ENCODE measurements at places on chromosomes 13 and 19. TPM values are rescaled to one million over a fixed set of nuclear protein-coding genes. Genes with fewer than 3 reads are reported as not detected.

The BICRA gene
- 12.2 TPM for total RNA-seq

The CARM1 gene
- total RNA-seq, result 46.4 TPM

The FFAR1 gene
- not detected for total RNA-seq

The SERPINE3 gene
- total RNA-seq, result 0.09 TPM

The FREM2 gene
- total RNA-seq, result 0.05 TPM

The CLIP3 gene
- total RNA-seq, result 6.7 TPM

The ERICH4 gene
- total RNA-seq, result not detected

The SELENOW gene
- total RNA-seq, result 210 TPM

The ZNF177 gene
- 3.1 TPM for total RNA-seq

The LILRB3 gene
- total RNA-seq, result not detected

Measured in dermis blood vessel endothelial cell (primary cell).